ENCODE measurements at places on chromosomes 4 and X.

- no peak for DNase-seq
Observed at GRCh38 chr4:55549888-55550287, 3.2 kb upstream of the CLOCK start.

- DNase-seq: peak; percentile 53
Observed at GRCh38 chrX:46588263-46588662, 14.7 kb downstream of the CHST7 start.

DNA sequence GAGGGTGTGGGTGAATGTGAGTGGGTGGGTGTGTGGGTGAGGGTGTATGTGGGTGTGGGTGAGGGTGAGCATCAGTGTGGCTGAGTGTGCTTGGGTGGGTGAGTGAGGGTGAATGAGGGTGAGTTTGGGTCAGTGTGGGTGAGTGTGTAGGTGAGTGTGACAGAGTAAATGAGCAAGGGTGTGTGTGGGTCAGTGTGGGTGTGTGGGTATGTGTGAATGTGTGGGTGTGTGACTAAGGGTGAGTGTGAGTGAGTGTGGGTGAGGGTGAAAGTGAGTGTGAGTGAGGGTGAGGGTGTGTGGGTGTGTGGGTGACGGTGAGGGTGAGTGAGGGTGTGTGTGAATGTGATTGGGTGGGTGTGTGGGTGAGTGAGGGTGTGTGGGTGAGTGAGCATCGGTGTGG lies 1676.7 kb upstream of the TENM3 start:
- no peak for DNase-seq

GRCh38 chr4:82268826-82269193 lies 105.0 kb downstream of the HNRNPD start:
- no peak for DNase-seq

DNA sequence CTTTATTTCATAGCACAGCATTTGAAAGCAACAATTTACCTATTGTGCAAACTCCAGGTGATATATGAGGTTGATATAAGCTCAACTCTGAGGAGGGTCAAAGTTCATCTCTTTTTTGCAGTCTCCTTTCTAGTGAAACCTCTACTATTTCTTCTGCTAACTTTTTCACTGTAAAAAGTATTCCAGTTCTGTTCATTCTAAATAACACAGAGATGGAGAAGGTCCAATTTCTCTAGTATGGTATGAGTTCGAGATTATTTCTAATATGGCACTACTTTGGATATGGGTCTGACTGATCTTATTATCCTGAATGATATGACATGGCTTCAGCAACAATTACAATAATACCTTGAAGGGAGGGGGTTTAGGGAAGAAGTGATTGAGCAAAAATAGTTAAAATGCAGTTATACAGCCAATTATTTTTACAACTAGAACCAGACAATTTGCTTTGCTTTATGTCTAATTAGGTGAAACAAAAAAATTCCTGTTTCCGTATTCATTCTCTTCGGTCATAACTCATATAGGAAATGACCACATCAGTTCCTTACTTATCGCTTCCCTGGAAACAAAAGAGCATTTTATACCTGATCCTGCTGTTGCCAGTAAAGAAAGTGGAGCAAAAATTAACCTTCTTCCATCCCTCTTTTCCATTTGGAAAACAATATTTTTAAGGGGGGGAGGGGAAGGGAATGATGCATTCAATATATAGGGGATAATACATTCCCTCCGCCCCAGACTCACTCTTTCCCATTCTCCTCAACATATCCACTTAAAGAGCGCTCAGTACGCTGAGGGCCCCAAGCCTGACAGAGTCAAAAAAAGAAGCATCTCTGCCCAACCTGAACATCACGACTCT lies 1.0 kb downstream of the TBC1D9 start:
- no peak for DNase-seq

DNA sequence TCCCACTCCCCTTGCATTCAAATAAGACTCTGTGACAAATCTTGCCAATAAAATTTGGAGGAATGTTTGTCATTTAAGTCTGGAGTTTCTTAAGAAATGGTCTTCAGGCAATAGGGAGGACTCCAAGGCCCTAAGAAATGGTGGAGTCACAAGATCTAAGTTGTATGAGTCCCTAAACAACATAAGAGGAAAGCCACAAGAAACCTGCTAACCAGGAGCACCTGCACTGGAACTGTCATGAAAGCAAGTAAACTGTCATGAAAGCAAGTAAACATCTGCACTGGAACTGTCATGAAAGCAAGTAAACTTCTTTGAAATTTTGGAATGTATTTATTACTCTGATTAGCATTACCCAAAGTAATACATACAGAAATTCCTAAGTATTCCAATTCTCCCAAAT lies 3.5 kb downstream of the CNOT6L start:
- no peak for DNase-seq

GRCh38 chr4:7785017-7785416 lies 154.6 kb downstream of the AFAP1 start:
- DNase-seq: no peak

All from CD8-positive, alpha-beta T cell (primary cell).